Hindlimb muscle (tissue), 1 donor: ENCODE measurements at places on chromosomes 12 and 14. TPM values are rescaled to one million over a fixed set of nuclear protein-coding genes. Genes with fewer than 3 reads are reported as not detected.

- no peak for DNase-seq
Measured at GRCh38 chr14:63544591-63545299, 1.6 kb upstream of the PPP2R5E start.

GRCh38 chr14:91233936-91234790, 10.3 kb downstream of the GPR68 start:
- DNase-seq, result no peak

DNA sequence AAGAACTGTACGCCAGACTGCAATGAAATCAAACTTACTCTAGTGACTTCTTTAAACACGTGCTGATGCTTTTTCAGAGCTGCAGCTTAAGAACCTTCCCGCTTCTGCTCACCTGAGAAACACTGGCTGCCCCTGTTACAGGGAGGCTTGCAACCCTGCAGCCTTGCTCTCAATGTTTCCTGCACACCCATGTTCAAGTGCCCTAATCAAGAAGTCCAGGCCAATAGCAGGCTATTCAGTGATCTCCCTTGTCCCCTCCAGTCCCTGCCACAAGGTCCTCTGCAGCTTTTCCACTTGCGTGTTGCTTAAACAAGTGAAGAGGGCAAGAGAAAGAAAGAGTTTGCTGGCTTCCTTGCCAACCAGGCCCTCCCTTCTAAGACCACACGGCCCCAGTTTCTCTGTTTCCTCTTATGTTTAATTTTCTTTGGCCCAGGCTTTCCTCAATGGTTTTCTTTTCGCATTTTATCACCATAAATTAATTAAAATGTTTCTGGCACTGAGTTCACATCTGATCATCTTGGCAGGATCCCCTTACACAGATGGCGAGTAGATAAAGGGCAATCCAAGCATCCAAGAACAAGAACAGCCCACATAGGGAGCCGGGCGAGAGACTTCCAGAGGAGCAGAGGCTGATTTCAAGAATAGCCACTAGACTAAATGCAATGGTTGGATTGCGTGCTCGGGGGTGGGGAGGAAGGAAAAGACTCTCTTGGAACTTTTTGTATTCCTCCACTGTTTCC, 82.3 kb upstream of the CDKN3 start:
- DNase-seq, result no peak

The AQP2 gene
- polyA plus RNA-seq, result not detected

The GLIPR1L2 gene
- polyA plus RNA-seq, result 1.0 TPM

The LIN7A gene
- 2.7 TPM for polyA plus RNA-seq

DNA sequence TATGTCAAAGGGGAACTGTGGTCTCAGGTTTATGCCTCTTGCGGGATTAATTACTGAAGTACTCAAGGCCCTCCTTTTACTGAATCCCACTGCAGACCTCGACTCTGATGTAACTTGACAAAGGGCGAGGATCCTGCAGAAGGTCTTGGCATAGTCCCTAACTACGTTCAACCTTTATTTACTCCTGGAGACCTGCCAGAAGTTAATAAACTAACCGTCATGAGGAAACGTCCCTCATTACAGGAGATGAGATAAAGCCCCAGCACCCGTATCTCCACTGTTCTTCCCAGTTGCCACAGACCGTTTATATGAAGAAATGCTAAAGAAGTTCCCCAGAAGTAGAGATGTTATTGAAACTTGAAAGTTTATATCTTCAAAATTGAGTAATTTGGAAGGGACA, 190.9 kb downstream of the ETV6 start:
- no peak for DNase-seq

- no peak for DNase-seq
Measured at GRCh38 chr12:52314511-52314910, 6.7 kb downstream of the KRT83 start.

DNA sequence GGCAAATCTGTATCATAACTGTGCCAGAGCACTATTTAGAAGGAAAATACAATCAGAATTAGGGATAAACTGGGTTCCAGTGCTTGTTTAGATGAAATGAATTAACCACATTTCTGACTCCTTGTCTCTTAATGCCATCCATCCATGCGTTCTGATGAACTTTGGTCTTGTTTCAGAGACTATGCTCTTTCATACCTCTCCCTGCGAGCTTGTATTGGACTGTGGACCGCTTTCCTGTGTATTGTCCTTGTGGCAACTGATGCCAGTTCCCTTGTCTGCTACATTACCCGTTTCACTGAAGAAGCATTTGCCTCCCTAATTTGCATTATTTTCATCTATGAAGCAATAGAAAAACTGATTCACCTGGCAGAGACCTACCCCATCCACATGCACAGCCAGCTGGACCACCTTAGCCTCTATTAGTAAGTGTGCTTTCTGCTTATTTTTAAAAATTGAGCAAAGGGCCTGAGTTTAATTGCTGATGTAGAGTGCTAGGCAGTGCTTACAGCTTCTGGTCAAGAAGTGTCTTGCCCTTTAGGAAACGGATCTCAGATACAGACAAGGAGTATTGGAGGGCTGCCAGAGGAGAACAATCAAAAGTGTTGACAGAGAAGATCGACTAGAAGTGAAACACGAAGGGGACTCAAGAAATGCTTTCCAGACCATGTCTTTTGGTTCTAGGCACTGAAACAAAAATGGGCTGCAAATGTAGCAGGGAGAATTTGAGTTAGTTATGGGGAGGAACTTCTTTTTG, 46.7 kb downstream of the SLC4A8 start:
- no peak for DNase-seq

- DNase-seq, result no peak
Measured at GRCh38 chr12:9940375-9940774, 8.2 kb upstream of the CLEC2A start.

The CLEC4A gene
- polyA plus RNA-seq, result 2.7 TPM

- no peak for DNase-seq
Measured at GRCh38 chr12:3417113-3417512, 73.9 kb upstream of the PRMT8 start.

GRCh38 chr12:5456030-5456429, 24.1 kb downstream of the NTF3 start:
- DNase-seq, result no peak

- DNase-seq, result no peak
Measured at GRCh38 chr12:14773685-14774073, 29.6 kb downstream of the WBP11 start.
